ENCODE measurements at places on chromosomes 11 and 22.

DNA sequence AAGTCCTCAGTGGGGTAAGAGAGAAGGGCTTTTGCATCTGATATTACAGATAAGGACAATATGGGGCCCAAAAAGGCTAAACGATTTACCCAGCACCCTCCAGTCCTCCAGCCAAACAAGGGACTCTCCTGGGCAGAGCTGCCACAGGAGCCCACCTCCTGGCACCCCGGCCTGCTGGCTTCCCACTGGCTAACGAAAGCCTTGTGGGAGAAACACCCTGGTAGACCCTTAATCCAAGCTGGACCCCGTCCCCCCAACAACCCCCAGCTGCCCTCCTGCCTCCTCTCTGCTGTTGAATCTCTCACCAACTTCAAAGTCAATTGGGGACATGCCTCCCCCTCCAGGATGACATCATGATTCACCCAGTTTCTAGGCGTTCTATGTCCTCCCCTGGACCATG lies 10.8 kb downstream of the C1QTNF6 start:
- no peak for DNase-seq

DNA sequence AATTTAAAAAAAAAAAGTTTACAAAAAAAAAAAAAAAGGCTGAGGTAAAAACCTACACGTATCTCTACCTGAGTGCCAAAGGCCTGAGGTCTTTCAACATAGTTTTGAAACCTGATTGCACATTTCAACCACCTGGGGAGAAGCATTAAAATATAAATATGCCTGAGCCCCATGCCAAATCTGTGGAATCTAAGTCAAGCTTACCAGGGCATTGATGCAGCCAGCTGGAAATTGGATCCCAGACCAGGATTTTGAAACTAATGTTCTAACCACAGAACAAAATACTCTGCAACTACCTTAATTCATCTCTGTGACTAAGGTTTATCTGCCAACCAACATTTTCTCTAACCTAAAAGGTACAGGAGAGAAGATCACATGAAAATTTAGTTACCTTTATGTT lies 38.8 kb upstream of the CHRNA10 start:
- DNase-seq: no peak

DNA sequence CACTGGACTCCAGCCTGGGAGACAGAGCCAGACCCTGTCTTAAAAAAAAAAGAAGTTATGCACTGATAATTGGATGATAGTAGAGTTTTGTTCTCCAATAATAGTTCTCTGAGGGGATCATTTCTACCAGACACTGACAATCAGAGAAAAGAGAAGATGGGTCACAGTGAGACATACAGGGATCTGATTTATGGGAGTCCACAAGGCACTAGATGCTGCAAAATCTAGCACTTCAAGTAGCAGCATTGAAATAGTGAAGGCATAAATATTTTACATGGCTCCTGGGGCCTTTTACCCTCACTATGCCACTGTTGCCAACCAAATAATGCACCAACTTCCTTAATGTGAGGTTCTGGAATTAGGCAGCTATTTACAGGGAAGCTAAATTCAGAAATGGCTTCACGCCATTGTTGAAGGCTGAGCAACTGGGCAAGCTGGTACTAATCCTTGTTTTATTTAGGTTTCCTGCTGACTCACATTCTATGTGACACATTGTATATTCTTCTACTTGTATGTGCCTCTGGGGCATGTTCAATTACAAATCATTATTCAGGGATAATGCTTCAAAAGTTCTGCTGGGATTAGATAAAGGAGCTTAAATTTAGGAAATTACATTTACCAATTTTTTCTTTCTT lies 38.2 kb upstream of the ABTB2 start:
- DNase-seq: no peak

DNA sequence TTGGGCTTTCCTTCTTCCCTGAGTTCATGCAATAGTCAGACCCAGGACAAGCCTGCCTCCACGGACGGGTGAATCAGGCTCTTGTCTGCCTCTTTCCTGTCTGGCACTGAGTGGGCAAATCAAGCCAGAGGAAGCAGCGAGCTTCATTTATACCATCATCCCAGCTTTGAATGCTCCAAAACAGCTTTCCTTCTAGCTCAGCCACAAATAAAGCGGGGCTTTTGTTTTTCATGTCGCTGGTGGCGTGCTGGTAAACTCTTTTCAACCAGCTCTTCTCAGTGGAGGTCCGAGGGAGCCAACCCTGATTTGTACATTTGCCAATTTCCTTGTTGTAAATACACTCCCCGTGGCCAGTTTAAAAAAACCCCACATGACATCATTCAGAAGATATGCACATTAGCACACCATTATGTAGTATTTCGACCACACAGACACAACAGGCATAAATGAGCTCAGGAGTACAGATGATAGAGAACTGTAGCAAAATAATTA lies 8.6 kb downstream of the C11orf91 start:
- peak; percentile 7 for DNase-seq

DNA sequence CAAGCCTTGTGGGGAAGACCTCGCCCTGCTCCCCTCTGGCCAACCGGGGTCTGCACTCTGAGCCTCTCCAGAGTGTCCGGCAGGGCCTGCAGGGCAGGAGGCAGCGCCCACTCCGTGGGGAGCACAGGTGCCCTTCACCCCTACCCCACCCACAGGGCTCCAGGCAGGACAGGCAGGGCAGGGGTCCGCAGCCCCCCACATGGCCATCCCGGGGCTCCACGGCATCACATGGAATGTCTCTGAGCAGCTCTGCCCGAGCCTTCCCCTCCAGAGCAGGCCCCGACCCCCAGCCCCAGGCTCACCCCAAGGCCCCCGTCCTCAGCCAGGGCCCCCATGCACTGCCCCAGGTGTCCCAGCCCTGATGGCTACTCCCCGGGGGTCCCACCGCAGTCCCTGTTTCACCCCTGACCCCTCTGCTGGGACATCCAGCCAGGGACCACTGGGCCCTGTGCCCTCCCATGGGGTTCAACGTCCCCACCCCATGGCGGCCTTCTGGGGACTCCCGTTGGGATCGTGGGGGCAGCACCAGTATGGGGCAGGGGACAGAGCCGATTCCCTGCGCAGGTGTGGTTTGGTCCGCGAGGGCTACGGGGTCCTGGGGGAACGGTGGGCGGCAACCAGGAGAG lies 77.7 kb downstream of the BRD1 start:
- no peak for DNase-seq

DNA sequence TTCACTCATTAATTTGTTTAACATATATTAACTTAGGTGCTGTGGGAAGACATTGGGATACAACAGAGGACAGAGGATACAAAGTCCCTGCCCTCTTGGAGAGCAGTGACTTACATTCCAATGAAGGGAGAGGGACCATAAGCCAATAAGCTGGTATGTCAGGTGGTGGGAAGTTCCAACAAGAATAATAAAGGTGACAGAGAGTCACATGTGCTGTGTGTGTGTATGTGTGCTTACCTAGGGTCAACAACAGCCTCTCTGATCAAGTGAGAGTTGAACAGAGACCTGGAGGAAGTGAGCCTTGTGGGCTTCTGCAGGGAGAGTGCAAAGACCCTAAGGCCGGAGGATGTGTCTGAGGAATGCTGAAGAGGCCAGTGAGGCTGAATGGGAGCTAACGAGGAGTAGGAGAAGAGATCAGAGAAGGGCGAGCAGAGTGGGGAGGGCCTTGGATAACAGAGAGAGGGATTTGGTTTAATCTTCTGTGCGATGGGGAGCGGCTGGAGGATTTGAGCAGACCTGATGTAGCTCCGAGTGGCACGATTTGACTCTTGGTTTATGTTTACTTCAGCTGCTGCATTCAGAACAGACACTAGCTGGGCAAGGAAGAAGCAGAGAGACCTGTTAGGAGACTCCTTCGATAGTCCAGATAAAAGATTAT lies 35.3 kb downstream of the MAP6 start:
- no peak for DNase-seq

DNA sequence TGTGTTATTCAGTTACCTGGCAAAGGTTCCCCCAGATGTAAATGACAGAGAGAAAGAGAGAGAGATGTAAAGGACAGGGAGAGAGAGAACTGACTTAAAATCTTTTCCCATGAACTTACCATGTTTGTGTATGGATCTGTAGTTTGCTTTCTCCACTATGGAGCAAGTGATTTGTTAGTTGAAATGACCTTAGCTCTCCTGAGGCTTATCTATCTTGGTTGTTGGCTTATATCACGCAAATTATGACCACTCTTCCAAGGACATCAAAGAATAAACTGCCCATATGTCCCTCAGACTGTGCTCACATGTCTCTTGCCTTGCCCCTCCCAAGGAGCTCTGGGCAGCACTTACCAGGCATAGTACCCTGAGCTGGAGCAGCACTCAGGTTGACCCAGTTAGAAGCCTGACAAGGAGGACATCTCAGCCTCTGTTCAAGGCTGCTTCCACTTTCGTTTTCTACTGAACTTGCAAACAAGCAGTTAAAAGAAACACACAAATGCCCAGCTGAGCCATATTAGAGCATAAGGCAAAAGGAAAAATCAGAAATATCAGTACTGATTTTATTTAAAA lies 95.3 kb upstream of the RCN1 start:
- no peak for DNase-seq

DNA sequence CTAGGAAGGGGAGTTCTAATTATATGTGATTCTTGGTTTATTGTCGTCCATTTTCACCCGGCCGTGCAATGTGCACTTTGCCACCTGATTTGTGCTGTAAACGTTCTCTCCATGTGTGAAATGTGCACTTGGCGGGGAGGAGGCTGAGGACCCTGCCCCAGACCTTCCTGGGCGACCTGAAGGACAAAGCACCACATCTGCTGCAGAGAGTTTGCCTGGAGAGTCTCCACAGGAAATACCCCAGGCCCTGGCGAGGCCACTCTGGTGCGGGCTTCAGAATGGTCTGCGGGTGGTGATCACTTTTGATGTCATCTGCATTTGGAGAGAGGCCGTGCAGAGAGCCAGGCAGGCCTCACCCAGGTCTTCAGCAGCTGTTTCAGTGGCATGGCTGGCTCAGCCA lies 224.7 kb downstream of the BRD1 start:
- no peak for DNase-seq

- DNase-seq: no peak
Measured at GRCh38 chr11:111349191-111349695, 29.8 kb downstream of the POU2AF1 start.

- DNase-seq: no peak
Measured at GRCh38 chr22:44267856-44268255, 44.9 kb downstream of the SHISAL1 start.

DNA sequence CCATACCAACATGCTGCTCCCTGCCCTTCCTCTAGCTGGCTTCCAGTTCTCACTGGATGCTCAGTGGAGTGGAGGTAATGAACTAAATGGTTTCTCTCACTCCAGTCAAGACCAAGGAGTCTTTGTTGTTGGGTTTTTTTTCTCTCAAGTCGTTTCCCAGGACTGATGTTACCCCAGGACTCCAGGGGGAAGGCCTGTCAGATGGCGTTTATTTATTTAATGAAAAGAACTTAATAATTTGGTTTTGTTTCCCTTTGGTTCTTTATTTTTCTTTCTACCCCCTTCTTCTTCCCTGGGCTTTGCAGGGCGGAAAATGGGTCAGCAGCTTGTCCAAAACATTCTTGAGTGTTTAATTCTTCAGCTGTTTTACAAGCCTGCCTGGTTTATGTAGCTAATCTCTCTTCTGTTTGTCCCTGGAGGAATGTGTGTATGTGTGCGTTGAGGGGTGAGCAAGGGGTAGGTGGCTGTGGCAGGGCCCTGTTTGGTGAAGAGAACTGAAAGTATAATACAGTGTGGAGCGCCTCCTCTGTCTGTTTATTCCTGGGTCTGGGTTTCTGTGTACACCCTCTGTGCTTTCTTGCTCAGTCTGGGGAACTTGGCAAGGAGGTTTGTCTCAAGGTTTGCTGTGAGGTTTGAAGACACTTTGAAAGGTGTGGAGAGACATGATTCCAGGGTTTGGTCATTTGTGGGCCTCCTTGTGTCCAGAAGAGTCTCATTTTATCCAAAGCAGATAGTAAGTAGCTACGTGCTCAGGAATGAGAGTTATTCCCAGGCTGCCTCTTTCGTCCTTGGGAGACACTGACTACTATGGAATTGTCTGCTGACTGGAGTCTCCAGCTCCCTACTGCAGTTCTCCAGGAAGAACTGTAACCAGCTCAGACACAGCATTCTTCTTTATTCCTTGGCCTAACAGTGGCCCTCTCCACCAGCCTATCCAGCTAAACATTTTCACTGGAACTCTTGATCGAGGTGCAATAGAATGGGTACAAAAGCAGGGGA lies 175.5 kb downstream of the ADAMTS15 start:
- DNase-seq: no peak

DNA sequence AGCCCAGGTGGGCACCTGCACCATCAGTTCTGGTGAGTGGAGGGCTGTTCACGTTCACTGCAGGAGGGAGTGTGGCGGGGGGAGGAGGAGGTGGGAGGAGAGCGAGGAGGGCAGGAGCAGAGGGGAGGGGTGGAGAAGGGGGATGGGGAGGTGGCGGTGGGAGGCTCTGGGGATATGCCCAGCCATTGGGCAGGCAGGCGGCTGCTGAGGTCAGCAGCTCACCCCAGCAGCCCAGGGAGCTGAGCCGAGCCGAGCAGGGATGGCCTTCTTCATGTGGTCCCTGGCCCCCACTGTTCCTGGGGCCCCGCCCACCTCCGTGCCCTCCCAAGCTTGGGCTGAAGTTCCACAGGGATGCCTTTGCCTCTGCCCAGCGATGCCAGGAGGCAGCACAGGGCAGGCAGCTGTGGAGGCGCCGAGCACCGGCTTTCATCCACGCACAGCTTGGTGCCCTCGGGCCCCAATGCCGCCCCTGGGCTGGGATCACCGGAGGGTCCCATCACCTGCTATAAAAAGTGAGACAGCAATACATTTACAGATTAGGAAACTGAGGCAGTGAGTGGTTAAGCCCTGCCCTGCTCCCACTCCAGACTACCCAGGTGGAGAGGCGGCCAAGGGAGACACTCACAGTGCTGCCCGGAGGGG lies 21.6 kb downstream of the RTN4R start:
- no peak for DNase-seq

DNA sequence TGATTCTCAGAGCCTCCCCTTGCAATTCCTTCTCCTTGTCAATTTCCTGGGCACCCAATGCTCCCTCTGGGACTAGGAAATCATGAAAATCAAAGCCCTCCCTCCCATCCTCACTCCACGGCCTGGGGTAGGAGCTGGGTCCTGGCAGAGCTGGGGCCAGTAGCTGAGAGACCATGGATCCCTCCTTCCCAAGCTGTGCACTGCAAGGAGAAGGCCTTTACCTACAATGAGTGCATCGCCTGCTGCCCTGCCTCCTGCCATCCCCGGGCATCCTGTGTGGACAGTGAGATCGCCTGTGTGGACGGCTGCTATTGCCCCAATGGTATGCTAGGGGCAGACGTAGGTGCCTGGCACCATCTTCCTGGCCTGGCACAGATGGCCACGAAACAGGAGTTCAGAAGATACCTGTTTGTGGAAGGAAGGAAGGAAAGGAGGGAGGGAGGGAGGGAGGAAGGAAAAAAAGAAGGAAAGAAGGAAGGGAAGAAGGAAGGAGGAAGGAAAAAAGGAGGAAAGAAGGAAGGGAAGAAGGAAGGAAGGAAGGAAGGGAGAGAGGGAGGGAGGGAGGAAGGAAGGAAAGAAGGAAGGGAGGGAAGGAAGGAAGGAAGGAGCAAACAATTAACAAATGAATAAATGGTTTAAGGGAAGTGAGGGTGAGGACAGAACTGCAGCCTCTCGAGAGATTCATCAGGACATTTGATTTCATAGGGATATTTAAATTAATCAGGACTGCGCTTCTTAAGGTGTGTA lies 12.5 kb downstream of the OTOG start:
- no peak for DNase-seq

- no peak for DNase-seq
Measured at GRCh38 chr11:100639140-100639539, 47.9 kb upstream of the ARHGAP42 start.

Data from inflammatory macrophage (primary cell).